Stimulated activated CD4-positive, alpha-beta T cell treated with anti-CD3 and anti-CD28 coated beads, TNF-alpha, amount 100 ng/mL, for 4 hours (primary cell): ENCODE measurements at places on chromosomes 13 and 19.

DNA sequence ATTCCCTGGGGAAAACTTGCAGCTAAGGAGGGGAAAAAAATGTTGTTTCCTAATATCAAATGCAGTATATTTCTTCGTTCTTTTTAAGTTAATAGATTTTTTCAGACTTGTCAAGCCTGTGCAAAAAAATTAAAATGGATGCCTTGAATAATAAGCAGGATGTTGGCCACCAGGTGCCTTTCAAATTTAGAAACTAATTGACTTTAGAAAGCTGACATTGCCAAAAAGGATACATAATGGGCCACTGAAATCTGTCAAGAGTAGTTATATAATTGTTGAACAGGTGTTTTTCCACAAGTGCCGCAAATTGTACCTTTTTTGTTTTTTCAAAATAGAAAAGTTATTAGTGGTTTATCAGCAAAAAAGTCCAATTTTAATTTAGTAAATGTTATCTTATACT lies 33.6 kb downstream of the TNFSF11 start:
- DNase-seq, result no peak

DNA sequence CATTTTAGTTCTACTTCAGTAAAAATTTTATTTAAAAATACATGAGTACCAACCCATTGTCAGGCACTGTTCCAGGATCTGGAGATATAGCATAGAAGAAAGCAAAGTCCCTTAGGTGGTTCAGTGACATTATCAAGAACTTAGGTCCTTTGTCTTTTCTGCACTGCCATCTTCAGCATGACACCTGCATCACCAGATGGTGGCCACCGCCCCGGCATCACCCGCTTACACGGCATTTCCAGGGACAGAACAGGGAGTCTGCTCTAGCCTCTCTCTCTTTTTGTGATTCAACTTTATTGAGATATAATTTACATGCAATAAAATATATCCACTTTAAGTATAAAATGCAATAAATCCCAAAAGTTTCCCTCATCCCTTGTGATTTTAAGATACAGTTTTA lies 23.5 kb downstream of the DYRK1B start:
- DNase-seq, result no peak

DNA sequence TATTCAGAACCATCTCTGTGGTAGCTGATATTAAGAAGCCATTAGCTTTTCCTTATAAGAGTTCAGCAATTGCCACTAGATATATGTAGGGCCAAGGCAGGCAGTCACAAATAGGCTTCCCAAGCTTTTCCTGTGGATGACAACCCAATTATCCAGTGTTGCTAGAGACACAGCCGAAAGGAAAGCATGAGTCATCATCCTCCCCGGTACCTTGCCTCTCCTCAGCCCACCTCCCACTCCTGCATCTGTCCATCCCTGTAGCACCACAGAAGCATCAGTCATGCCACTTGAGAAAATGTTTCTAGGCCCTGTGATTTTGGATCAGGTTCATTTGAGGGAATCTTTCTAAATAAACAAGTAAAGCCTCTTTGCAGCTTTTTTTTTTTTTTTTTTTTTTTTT lies 204.3 kb downstream of the DNAJC15 start:
- no peak for DNase-seq

DNA sequence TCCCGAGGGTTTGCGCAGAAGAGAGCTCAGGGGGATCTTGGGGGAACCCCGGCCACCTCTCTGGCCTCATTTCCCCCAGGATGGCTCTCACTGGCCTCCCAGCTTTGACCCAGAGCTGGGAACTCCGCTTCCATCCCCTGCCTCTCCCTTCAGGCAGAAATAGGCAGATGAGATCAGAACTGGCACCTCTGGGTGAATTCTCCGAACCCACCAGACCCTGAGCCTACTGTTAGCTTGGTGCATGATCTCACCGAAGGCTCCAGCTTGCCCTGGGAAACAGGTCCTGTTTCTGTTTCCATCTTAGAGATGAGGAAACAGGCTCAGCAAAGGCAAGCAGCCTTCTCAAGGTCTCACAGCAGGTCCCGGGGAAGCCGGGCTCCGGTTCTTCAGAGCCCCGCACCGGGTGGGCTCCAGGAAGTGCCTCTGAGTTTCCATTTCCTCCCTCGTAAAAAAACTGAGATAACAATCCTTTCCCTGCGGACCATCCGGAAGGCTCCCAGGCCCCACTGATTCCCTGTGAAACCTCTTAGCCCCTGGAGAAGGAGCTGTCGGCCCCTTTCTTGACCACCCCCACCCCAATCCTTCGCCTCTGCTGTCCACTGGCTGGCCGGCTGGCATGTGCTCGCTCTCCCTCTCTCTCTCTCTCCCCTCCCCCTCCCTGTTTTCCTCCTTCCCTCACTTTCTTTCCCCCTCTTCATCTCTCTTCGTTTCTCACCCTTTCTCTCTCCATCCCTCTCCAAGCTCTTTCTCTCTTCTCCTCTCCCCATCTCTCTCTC lies 2.1 kb downstream of the NECTIN2 start:
- no peak for DNase-seq

DNA sequence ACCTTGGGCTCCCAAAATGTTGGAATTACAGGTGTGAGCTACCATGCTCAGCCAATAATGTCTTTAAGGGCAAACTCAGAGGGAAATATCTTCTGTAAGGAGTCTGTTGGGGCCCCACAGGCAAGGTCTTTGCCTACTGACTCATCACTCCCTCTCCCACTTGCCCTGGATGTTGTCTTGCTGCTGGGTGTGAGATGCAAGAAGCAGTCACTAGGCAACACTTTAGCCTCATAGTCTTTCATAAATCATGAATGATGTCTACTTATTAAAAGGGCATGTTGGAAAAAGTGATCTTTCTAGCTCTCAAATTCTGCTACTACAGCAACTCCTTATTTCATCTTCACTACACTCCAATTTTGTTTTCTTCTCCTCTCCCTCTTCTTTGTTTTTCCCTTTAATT lies 34.6 kb upstream of the SLC10A2 start:
- no peak for DNase-seq

GRCh38 chr13:23754506-23754905 lies 134.7 kb downstream of the MIPEP start:
- peak; percentile 16 for DNase-seq
